Cardiac ventricle fibroblast (primary cell): ENCODE measurements at places on chromosomes 6 and 20. TPM values are rescaled to one million over a fixed set of nuclear protein-coding genes. Genes with fewer than 3 reads are reported as not detected.

Gene EYS
- not detected in 2 replicates for total RNA-seq

Gene BCAS1
- total RNA-seq: 0.06 TPM in 1 of 2 replicates, not detected in the other

Gene TAGAP
- total RNA-seq: not detected in 2 replicates

Gene TPX2
- total RNA-seq: 6.8 and 6.9 TPM in 2 replicates

Gene SLC26A8
- 0.06 TPM in 1 of 2 replicates, not detected in the other for total RNA-seq

Gene COX4I2
- total RNA-seq: not detected in 2 replicates

Gene SAMD5
- total RNA-seq: 0.12 and 0.29 TPM in 2 replicates

Gene THBD
- 4.1 and 4.2 TPM in 2 replicates for total RNA-seq

Gene BPIFB4
- 0.06 and 0.24 TPM in 2 replicates for total RNA-seq

Gene PKHD1
- not detected in 2 replicates for total RNA-seq

Gene BMP6
- 4.9 and 8.8 TPM in 2 replicates for total RNA-seq

Gene SYNCRIP
- total RNA-seq: 52.0 and 53.4 TPM in 2 replicates

Gene HCK
- total RNA-seq: not detected in 2 replicates

Gene B3GAT2
- not detected in 2 replicates for total RNA-seq

Gene BMP7
- total RNA-seq: not detected in 2 replicates

Gene TAAR1
- total RNA-seq: not detected in 2 replicates

Gene PAK5
- not detected in 2 replicates for total RNA-seq

Gene COL12A1
- total RNA-seq: 118 and 138 TPM in 2 replicates

Gene TFAP2C
- not detected in 2 replicates for total RNA-seq

Gene ZNF133
- 7.9 and 11.0 TPM in 2 replicates for total RNA-seq

Gene CBLN4
- not detected in 2 replicates for total RNA-seq

Gene GPLD1
- 0.19 and 0.44 TPM in 2 replicates for total RNA-seq

Gene EYA2
- total RNA-seq: 0.49 and 1.6 TPM in 2 replicates

Gene TRDN
- total RNA-seq: not detected in 2 replicates
